Thyroid gland (tissue), 4 donors: ENCODE measurements at places on chromosomes 6 and 20. TPM values are rescaled to one million over a fixed set of nuclear protein-coding genes. Genes with fewer than 3 reads are reported as not detected.

The SLC44A4 gene
- 1.6 TPM for total RNA-seq

The NOX3 gene
- not detected for total RNA-seq

The PTCHD4 gene
- 2.3 TPM for total RNA-seq

The ZNF391 gene
- 11.0 TPM for total RNA-seq

The ACSS1 gene
- 56.2 TPM for total RNA-seq

The KCNK16 gene
- total RNA-seq, result not detected

The DSE gene
- 30.0 TPM for total RNA-seq
